ENCODE measurements at places on chromosomes 2 and 18. TPM values are rescaled to one million over a fixed set of nuclear protein-coding genes. Genes with fewer than 3 reads are reported as not detected.

GRCh38 chr2:190469771-190470170, 61.6 kb downstream of the MFSD6 start:
- peak; percentile 63 for DNase-seq

DNA sequence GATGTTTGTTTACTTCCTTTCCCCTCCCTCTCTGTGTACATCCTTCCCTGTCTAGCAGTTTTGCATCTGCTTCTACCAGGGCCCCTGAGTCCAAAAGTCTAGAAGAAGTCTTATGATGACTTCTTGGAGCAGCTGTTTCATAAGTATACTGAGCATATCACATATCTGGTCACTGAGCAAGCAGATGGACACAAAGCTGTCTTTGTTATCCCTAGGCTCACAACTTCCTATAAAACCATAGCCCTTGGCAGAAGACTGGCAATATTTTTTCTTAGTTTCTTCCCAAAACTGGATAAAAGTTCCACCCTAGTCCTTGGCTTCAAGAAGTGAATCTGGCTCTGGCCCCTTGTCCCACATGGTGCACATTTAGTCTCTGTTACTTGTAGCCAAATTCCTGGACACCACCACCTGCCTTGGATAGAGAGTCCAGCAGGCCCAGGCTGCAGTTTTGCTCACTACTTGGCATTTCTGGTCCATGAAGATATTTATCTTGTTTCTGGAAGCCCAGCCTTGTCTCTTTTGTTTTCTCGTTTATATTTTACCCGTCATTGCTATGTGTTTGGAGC, 22.5 kb downstream of the THOC1 start:
- no peak for DNase-seq

CNTNAP5 gene
- 0.10 TPM for total RNA-seq

GRCh38 chr2:6089474-6089873, 397.3 kb downstream of the SOX11 start:
- no peak for DNase-seq

NT5C1B gene
- not detected for total RNA-seq

GRCh38 chr2:187316040-187316439, 132.0 kb downstream of the CALCRL start:
- DNase-seq, result no peak

NTSR2 gene
- total RNA-seq, result 0.10 TPM

SP140 gene
- total RNA-seq, result 0.49 TPM

GRCh38 chr2:5587766-5588165, 104.4 kb upstream of the SOX11 start:
- DNase-seq, result no peak

GRCh38 chr2:17588031-17588430, 47.5 kb downstream of the VSNL1 start:
- no peak for DNase-seq

- no peak for DNase-seq
Measured at GRCh38 chr2:226797289-226797988, 2.2 kb downstream of the IRS1 start.

- peak; percentile 74 for DNase-seq
Measured at GRCh38 chr2:237603718-237604362, 13.3 kb upstream of the RAB17 start.

DNA sequence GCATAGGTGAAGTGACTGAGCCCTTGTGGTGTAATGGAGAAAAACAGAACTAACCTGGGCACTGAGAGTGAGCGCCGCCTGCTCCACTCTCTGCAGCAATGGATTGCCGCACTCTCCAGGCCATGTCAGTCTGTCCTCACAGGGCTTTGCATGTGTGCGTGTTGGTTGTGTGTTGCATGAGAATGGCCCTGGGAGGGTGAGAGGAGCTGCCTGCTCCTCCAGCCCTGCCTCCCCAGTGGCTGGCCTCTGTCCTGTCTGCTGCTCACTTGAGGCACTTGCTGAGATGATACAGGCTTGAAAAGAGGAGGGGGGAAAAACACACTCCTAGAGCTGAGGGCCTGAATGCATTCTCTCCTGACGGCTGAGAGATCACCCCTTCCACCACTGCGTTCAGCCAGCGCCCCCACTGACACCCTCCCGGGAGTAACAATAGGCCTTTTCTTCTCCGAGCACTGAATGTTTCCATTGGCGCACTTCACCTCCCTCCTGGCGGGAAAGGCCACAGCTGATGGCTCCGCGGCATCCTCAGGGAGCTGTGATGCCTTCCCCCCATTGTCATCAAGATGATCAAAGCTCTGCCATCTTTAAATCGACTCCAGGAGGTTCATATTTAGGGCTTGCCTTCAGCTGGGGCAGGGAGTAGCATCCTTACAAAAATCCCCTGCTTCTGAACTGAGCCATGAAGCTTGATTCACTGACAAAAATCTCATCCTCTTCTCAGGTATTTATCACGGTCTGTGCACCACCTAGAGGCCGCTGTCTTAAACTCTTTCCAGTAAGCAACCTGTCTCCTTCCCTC, 49.9 kb upstream of the DAPL1 start:
- peak; percentile 72 for DNase-seq

BCL11A gene
- 30.9 TPM for total RNA-seq

DNA sequence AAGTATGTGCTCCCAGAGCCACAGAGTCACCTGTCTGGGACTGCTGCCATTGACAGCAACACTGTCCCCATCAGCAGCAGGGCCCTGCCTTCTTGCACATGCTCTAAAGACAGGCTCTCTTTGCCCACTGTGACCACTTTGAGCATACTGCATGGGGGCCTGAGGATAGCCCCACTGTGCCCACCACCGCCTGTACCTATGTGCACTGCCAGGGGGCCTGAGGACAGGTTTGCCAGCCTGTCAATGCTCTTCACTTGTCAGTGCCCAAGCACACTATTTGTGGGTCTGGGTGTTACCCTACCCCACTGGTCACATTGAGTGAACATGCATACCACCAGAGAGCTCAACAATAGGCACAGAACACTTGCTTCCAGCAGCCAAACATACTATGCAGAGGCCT, 1137.0 kb upstream of the FANCL start:
- no peak for DNase-seq

NXPH2 gene
- total RNA-seq, result 1.9 TPM

NDUFAF7 gene
- 13.0 TPM for total RNA-seq

DNA sequence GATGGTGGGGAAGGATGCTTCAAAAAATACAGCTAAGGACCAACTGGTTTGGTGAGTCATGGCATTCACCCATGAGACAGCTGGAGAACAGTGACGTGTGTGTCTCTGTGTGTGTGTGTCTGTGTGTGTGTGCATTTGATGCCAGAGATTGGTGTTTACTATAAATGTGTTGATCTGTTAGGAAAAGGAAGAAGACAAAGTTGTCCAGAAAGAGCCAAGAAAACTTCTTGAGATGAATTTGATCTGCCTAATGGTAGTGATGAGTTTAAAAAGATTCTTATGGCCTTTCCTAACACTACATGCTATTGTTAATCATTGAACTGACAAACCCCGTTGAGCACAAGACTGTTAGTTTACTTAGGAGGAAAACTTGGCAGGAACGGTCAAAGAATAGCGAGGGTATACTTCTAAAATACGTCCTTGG, 36.4 kb upstream of the IL1R1 start:
- no peak for DNase-seq

DNA sequence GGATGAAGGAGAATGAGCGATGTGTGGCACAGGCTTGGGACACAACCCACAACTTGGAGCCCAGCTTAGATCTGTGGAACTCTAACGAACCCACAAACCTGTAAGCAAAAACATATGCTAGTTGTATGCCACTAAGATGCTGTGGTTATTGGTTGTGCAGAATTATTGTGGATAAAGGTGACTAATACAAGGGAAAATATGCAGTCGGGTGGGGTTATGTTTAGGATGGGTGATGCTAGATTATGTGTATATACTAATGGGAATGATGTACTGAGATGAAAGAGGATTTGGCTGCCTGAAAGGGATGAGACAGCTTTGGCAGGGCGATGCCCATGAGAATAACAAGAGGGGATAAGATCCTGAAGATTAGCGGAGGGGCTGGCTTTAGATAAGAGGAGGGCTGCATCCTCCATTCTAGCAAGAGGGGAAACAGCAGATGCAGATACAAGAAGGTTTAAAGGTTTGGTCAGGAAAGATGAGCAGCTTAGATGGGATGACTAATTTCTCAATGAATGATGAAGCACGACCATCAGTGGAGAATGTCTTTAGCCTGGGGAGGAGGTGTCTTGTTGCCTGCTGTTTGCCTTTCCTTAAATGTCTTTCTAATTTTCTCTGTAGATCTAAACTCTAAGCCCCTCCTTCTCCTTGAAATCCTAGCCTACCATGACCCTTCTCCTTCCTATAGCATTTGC, 49.6 kb downstream of the GALNT14 start:
- DNase-seq, result no peak

ELP2 gene
- 179 TPM for total RNA-seq

GRCh38 chr18:2987876-2988790, 24.8 kb downstream of the LPIN2 start:
- no peak for DNase-seq

DNA sequence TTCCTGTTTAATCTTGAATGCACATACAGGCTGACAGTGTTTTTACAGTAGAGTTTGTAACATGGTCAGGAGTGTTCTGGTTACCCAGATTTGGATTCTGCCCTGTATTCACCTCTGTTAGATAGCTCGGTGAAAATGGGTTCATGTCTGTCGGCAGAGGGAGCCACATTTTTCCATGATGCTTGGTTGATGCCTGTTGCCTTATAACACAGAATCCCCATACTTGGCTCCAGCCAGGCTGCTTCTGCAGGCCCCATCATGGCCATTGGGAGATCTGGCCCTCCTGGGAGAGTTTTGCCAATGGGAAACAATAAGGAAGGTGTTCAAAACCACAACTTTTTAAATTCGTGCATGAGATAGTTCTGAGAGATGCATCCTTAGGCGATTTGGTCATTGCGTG, 78.1 kb downstream of the WDSUB1 start:
- no peak for DNase-seq

GRCh38 chr2:5520463-5520972, 171.7 kb upstream of the SOX11 start:
- DNase-seq, result no peak

GRCh38 chr18:9719421-9719981, 11.4 kb downstream of the RAB31 start:
- no peak for DNase-seq

DNA sequence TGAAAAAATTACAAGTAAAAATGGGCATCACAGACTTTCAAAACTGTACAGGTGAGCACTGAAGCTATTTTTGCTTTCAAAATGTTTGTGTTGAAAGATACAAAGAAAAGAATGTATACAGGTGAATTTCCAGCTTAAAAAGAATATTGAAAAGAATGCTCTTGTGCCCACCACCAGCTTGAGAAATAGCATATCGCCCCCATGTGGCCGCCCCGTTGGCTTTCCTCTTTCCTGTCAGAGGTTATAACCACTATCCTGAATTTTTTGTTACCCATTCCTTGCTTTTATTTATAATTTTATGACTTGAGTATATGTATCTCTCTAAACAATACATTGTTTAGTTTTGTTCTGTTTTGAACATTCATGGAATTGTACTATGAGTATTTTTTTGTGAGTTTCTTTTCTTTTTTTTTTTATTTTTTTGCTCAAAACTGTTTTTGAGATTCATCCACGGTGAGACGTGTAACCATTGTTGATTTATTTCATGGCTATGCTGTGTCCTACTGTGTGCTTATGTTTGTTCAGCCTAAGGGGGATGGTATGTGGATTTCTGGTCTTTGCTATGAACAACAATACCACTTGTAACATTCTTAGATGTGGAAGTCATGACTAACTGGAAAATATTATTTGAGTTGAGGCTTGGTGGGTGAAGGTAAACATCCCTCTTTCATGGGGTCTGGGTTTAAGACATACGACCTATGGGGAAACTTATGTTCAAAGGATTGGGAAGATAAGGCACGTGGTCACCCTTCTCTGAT, 11.6 kb downstream of the TRPM8 start:
- DNase-seq, result no peak

DNA sequence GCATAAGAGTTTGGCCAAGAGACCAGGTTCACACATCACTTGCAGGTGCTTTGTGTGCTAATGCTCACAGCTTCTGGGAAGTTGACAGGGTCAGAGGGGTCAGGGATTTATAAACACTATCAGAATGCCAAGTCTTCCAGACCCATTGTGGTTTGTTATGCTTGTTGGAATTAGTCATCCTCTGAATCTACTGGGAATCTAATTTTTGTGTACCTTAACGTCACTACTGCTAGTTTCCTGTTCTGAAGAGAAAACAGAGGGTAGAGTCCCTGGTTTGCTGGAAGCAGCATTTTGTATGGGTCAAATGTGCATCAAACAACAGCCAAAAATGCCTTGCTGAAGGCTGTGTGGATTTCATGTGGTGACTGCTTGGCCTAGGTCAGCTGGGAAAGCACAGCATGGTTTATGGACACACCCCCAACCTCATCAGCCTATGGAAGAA, 33.3 kb downstream of the ANTXR1 start:
- no peak for DNase-seq

GRCh38 chr18:11740461-11740860, 51.4 kb downstream of the GNAL start:
- peak; percentile 32 for DNase-seq

GRCh38 chr2:19649142-19649541, 252.6 kb downstream of the TTC32 start:
- DNase-seq, result no peak

DNA sequence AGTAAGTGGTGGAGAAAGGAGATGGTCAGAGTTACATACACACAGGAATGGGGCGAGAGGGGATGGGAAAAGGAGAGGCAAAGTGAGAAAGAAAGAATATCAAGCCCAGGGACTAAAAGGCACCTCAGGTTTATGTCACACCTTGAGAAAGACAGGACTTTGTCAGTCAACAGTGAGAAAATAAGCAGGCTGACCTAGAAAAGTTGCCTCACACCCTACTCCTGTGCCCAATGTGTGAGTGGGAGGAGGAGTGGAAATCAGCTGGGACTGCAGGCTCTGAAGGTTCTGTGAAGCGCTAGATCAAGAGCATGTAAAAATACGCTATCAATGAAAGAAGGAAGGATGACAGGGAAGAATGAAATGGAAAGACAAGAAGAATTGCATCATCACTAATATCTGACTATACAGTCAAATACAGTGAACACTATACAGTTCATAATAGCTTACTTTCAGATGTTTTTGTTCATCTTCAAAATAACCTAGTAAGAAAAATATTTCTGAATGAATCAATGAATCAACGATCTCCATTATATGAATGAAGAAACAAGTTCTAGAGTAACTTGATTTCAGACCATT, 10.7 kb downstream of the VPS54 start:
- no peak for DNase-seq
